Transverse colon (tissue), 4 donors: ENCODE measurements at places on chromosomes 7 and 10. TPM values are rescaled to one million over a fixed set of nuclear protein-coding genes. Genes with fewer than 3 reads are reported as not detected.
A peak's percentile ranks its signal among the peaks of the same experiment; 100 is the strongest.

Gene KAZALD1
- 3.8 TPM for total RNA-seq

DNA sequence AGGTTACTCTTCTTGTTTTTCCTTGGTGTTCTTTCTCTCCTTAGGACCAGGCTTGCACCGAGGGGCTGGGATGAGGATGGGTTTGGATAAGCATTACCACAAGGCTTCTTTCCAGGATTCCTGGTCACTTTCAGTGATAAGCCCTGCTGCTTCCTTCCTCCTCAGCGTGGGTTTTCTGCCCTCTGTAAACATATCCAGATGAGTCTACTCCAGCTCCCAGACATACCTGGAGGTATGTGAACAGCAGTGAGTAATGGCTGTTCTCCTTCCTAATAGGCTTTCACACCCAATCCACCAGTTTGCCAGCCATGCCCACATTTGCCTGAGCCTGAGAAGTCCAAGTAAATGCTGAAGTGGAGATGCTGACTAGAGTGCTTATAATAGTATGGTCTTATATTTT is 229.8 kb upstream of the YAE1 start:
- no peak for DNase-seq

- DNase-seq, result no peak
Observed at GRCh38 chr7:78769481-78770101, 683.9 kb downstream of the MAGI2 start.

Gene MAGI2
- 4.4 TPM for total RNA-seq

Gene HTR5A
- total RNA-seq, result not detected

- DNase-seq, result no peak
Observed at GRCh38 chr10:52703898-52704297, 68.7 kb downstream of the MBL2 start.

Gene PHKG1
- total RNA-seq, result 1.2 TPM

Gene SEMA3D
- not detected for total RNA-seq

DNA sequence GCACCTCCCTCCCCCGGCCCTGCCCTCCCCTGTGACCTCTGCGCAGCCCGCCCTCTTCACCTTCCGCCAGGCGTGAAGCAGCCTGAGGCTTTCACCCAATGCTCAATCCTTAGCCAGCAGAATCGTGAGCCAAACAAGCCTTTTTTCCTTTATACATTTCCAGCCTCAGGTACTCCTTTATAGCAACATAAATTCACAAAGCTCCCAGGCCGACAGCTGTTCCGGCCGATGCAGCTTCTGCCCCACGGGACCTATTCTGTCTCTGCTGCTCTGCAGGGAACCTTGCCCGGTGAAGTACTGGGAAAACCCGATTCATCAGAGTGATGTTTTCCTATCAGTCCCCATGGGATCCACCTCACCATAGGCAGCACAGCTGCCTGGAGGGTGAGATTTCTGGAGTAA is 87.4 kb downstream of the CHST15 start:
- DNase-seq, result peak; percentile 10

DNA sequence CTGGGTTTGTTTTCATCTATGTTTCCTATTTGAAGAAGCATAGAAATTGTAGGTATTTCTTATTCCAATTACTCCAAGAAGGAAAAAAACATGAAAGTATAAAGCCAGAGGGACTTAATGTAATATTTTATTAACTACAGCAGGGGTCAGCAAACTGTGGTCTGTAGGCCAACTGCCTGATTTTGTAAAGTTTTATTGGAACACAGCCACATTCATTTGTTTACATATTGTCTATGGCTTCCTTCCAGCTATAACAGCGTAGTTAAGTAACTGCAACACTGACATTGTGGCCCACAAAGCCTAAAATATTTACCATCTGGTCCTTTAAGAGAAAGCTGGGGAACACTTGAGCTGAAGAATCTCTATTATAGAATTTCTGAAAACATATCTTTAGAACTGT is 306.2 kb downstream of the BICC1 start:
- DNase-seq, result no peak

Gene NKX2-3
- total RNA-seq, result 10.1 TPM

- DNase-seq, result no peak
Observed at GRCh38 chr7:29196191-29196590, 1.6 kb downstream of the CHN2 start.

Gene ELAPOR2
- total RNA-seq, result 20.9 TPM

DNA sequence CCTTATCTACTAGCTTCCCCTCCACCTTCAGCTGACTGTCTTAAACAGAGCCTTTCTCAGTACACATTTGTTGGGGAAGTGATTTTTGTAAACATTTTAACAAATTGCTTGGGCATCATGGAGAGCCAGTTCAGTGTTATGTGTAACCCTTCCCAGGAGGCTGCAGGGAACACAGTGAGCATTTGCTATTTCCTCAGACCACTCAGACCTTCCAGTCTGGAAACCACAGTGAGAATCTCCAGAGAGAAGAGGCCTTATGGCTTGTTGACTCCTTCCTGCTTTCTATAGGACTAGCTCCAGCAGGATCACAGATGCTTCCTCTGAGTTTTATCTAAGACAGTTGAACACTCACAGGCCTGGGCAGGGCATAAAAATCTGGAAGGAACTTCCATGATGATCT is 409.8 kb upstream of the NPVF start:
- DNase-seq, result no peak

DNA sequence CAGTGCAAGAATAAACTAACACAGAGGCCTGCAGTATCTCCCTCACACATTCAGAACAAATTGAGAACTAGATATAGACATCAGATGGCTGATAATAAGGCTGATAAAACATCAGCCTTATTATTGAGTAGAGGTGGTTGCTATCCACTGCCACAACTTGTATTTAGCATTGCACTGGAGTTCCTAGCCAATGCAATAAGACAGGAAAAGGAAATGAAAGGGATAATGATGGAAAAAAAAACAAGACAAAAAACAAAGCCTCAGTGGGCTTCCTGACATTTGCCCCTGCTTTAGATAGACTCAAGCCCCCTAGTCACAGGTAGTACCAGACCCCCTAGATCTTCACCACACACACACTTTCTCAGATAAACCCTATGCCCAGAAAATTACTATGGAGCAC is 33.2 kb upstream of the ELN start:
- no peak for DNase-seq

DNA sequence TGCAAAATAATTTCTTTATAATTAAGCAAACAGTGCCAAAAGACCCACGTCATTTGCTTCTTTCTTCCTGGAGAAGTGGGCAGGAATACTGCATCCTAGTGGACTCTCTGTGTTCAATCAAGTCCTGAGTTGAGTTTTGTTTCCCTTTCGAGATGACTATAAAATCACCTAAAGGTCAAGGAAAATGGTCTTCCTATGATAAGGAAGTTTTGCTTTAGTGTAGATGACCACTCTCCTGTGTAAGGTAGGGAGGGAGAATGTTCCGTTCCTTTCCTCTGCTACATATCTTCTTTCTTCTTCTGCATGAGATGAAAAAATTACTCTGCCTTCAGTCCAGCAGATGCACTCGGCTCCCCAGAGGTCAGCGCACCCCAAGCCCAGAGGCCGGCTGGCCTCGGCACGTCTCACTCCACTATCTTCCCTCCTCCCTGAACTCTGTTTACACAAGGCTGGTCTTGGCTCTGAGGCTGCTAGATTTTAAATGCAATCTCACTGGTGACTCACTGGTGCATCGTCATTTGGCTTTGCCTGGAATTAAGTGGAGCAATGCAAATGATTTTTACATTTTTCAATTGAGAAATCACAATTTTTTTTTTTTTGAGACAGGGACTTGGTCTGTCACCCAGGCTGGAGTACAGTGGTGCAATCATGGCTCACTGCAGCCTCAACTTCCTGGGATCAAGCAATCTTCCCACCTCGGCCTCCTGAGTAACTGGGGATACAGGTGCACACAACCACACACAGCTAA is 18.6 kb upstream of the VDAC2 start:
- DNase-seq, result peak; percentile 64

Gene HTR7
- not detected for total RNA-seq

DNA sequence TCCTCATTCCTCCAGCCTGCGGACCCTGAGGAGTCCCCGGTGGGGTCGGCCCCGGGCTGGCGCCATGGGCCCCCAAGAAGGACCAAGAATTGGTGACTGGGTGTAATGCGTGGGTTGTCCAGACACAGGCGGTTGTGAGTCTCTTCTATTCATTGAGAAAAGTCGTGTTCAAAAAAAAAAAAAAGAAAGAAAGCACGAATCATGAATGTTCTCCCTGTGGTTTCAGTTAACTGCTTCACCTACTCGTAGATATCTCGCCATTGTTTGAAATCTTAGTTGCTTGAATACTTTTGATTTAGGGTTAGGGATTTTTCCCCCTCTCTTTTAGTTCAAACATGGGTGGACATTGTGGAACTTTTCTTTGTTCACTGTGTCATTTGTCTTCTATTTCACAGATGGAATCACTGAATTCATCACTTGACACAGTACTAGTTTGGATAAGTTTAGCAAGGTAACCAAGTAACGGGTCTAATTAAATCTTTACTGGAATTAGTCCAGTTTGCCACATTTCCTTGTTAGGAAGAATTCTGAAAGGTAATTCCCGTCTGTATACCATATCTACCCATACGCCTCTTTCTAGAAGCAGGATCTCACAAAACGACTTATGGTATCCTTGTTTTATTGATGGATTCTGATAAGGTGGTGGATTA is 775 bp downstream of the STARD3NL start:
- no peak for DNase-seq

Gene PDK4
- total RNA-seq, result 238 TPM

Gene BAMBI
- total RNA-seq, result 3.7 TPM
